Cortex of kidney (tissue), 1 donor: ENCODE measurements at places on chromosomes 3 and 15.

DNA sequence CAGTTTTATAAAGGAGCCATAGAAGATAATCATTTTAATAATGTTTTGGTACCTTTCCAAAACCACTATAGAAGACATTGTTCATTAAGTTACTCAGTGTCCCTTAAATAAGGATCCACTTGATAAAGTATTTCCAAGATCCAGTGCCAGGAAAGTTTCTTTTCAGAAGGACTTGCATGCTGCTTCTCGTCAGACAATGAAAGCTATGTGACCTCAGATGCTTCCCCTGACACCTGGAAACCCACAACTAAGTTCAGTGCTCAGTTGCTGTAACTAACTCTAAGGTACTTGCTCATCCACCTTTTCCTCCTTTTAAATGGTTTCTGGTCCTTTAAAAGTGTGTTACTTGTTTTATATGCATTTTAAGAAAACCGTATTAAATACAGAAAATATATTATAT is 7.3 kb downstream of the SSR3 start:
- DNase-seq, result no peak

GRCh38 chr3:171936191-171936841 is 93.2 kb downstream of the TMEM212 start:
- DNase-seq, result no peak

DNA sequence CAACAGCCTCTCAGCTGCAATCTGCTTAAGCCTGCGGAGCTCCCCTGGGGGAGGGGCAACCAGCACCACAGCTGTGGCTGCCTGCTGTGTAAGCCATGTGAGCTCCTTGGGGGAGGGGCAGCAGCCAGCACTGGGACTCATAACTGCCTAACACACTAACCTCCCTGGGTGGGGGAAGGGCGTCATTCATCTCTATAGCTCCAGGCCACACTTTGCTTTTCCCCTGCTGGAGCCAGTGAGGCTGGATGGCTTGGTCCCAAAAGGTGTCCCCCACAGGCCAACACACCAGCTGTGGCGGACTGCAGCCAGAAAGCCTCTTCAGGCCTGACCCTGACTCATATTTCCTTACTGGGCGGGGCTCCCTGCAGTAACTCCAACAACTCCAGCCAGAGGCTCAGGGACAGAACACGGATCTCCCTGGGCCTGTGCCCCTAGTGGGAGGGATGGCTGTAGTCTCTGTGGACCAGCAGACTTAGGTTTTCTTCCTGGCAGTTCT is 129.8 kb downstream of the PPM1L start:
- DNase-seq, result no peak

GRCh38 chr15:41276831-41277230 is 45.8 kb downstream of the CHP1 start:
- DNase-seq, result no peak

GRCh38 chr3:124926426-124927101 is 8.0 kb downstream of the MUC13 start:
- DNase-seq, result no peak

DNA sequence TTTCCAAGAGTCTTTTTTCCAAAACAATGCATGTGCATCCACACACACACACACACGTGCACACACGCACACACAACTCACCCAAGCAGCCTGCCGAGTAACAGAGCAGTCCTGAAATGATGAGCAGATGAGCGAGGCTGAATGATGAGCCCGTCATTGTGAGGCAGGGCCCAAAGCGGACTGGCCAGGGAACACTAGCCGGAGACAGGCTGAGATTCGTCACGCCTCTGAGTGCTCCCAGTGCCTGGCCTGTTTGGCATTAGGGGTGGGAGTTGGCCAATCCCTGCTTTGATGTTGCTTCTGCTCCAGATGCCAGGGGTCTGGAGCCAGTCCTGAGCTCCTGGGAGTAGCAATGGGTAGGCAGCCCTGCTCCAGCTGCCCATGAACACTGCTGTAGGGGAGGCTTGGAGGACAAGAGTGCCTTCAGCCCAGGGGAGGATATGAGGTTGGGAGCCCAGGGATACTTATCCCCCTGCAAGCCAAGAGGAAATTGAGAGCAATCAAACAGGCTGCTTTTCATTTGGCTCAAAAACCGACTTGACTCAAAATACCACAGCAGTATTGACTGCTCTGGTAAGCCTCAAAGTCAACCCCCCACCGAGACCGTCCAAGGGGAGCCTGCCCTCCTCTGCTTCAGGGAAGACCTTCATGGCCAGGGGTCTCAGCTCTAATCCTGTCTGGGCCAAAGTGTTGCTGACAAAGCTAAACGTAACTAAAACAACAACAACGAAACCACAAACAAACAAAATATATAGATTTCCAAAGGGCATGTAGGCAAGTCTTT is 22.9 kb downstream of the COLQ start:
- no peak for DNase-seq

GRCh38 chr15:64930019-64930652 is 18.4 kb downstream of the ANKDD1A start:
- no peak for DNase-seq

- no peak for DNase-seq
These were observed 85.1 kb downstream of the RYR3 start for GRCh38 chr15:33395846-33396245.
